Effector memory CD4-positive, alpha-beta T cell (primary cell): ENCODE measurements at places on chromosomes 7 and 10.

DNA sequence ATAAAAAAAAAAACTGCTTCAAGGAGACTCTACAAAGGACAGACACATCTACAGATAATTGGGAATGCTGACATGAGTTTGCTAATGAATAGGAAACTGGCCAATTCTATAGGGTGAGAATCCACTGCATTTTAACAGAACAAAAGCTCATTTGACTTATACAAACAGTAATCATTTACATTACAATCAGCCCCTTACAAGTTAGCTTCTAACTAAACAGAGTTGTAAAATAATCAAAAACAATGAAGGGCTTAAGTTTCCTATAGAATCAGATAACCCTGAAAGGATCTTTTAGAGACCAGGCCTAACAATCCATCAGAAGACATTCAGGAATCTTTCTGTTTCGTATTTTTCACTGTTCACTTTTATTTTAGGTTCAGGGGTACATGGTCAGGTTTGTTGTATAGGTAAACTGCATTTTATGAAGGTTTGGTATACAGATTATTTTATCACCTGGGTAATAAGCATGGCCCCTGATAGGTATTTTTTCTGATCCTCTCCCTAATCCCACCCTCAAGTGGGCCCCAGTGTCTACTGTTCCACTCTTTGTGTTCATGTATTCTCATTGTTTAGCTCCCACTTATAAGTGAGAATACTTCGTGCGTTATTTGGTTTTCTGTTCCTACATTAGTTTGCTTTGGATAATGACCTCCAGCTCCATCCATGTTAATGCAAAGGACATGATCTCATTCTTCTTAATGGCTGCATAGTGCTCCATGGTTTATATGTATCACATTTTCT, 131.3 kb upstream of the NOBOX start:
- DNase-seq, result no peak

DNA sequence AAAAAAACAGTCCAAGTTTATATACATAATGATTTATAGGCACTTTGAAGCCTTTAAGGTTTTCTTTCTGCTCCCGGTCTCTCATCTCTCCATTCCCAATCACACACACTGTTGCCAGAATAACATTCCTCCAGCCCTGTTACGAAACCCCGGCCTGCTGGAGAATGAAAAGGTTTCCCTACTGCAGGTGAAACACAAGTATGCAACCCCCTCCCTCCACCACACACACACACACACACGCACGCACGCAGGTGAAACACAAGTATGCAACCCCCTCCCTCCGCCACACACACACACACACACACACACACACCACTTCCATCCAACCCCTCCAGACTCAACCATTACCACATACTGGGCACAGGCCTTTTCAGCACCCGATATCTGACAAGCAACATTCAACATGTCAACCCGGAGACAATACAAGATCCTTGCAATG, 87.5 kb downstream of the PARD3 start:
- no peak for DNase-seq

DNA sequence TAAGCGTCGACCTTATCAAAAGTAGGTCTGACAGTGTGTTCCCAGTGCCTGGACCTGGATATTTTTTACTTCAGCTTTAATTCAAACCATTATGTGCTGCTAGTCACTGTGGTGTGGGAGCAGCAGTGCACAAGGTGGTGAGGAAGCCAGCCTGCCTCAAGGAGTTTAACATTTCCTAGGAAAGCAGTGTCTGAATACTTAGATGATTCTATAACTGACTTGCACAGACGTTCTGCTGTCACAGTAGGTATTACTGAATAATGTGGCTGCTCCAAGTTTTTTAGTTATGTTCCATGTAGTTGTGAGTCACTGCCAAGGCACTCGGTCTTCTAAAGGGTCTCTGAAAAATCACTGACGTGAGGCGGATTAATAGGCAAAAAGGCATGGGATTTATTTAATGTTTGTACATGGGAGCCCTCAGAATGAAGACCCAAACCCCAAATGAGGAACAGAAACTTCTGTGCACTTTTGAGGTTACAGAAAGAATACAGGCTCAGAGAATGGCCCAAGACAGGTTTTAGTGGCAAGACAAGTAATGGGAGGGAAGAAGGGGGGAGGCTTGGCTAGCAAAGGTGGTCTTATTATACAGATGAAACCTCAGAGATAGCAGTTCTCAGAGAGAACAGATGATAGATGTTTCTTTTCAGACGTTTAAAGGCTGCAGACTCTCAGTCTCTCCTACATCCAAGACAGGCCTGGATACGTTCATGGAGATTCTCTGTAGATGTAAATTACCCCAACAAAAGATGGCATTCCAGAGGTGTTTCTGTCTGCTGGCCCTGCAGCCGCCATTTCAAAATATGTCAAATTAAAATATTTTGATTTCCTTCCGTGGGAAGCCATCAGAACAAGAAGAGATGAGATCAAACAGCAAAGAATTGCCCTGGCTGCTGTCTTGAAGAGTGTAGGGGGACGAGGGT, 209.3 kb downstream of the SDK1 start:
- DNase-seq, result no peak

DNA sequence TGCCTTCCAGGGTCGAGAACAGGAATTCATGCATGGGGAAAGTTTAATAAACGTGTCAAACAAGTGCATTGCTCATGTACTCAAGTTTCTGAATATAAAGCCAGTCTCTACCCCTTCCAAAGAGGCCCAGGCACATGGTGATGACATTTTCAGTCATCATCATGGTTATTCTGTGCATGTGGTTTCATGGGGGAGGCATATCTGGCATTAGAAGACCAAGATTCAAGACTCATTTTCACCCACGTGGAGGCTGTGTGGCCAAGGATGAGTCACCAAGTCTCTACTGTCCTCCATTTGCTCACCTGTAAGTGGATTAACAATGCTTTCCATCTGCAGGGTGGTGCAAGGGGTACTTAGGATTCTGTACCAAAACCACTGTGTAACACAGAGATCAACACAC, 34.0 kb upstream of the CNPY1 start:
- no peak for DNase-seq

DNA sequence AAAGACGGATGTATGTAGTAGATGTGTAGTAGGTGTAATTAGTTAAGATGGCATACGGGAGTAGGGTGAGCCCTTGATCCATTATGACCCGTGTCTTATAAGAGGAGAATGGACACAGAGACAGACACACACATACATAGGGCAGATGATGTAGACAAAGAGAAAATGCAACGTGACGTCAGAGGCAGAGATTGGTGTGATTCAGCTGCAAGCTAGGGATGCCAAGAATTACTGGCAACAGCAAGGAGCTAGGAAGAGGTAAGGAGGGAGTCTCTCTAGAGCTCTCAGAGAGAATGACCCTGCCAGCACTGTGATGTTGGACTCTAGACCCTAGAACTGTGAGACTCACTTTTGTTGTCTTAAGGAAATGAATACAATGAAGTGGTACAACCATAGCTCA, 247.0 kb upstream of the HABP2 start:
- no peak for DNase-seq

GRCh38 chr10:938941-939678, 7.6 kb upstream of the LARP4B start:
- DNase-seq, result no peak

- DNase-seq, result no peak
These were observed 13.2 kb downstream of the HDAC9 start for GRCh38 chr7:18508443-18509427.

DNA sequence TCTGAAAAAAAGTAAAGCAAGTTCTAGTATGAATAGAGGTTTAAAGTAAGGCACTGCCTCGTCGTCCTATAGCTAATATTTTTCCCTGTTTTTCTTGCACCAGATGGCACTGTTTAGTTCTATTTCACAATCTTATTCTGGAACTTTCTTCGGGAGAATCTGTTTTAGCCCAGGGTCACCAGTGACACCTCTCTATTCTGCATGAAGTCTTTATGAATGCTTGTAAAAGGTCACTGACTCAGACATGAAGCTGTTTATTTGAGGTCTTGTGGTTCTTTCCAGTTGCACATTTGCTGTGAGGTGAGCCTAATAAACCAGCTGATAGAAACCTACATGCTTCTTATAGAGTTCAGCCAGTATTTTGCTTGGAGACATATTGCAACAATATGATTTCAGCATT, 444.3 kb downstream of the AUTS2 start:
- DNase-seq, result no peak

GRCh38 chr10:14195433-14195832, 135.3 kb downstream of the FRMD4A start:
- no peak for DNase-seq

DNA sequence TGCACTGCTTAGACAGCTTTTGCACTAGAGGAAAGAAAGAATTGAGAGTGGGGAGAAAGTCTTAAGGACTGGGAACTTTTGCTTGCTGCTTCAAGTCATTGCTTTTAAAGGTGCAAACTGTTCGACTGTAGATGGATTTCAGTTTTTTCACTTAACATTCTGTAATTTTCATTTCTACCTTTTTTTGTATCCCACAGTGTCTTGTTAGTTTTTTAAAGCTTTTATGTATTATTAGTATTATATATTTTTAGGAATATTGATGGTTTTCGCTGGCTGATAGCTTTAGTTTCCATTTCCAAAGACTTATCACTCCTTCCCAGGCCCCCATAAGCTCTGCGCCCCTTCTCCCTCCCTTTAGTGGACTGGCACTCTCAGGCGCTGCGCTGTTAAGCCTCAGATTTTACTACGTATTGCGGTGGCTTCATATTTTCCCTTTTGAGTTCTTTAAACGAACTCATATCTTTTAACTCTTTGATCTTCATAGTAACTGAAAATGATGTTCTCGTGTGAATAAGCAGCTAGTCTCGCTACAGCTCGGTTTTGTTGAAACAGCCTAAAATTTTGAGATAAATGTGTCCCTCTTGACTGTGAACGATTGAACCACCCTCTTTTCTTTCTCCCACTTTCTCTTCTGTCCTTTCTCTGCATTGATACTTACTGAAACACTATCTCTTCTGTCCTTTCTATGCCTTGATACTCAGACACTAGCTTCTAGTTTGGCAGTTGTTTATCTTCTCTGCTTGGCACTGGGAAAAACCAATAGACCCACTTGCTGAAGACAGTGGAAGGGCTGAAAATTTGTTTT, 2.5 kb upstream of the ETV1 start:
- DNase-seq, result no peak

DNA sequence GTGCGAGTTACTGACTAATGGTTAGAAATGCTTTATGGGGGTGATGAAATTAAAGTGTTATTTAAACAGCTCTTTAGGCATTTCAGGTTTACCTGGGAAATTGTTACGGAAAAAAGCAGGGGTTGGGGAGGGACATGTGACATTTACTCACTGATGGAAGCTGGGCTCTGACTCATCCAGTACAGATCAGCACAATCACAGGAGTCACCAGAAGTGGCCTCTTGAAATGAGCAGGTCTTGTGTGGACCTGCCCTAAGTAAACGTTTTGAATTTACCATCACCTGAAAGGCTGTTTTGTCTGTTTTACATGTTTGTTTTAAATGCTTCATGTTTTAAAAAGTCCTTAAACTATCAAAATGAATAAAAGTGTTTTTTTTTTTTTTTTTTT, 2.3 kb downstream of the GLRX3 start:
- DNase-seq, result no peak

DNA sequence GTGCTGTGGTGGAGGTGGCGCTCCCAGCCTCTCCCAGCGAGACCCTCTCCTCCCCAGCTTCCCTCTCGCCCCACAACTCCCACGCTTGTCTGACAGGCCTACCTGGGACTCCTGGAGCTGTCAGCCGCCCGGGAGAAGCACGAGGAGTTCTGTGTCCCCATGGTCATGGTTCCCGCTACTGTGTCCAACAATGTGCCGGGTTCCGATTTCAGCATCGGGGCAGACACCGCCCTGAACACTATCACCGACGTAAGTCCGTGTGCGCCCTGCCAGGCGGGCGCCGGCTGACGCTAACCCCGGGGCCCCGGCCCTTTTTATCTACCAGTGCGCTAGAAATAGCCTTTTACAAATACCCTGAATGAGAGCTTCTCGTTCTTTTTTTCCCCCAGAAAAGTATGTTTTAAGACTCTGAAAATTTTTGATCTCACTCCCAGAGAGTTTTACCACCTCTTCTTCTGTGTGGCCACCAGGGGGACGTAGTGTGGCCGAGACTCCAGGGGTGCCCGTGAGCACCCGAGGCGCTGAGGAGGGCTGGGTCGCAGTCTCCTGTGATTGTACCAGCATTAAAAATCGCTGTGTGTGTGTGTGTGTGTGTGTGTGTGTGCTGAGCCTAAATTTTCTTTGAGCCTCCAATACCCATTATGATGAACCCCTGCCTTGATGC, 52.6 kb downstream of the PFKP start:
- DNase-seq, result no peak

- DNase-seq, result no peak
These were observed 55.5 kb upstream of the LOXL4 start for GRCh38 chr10:98323221-98324164.

DNA sequence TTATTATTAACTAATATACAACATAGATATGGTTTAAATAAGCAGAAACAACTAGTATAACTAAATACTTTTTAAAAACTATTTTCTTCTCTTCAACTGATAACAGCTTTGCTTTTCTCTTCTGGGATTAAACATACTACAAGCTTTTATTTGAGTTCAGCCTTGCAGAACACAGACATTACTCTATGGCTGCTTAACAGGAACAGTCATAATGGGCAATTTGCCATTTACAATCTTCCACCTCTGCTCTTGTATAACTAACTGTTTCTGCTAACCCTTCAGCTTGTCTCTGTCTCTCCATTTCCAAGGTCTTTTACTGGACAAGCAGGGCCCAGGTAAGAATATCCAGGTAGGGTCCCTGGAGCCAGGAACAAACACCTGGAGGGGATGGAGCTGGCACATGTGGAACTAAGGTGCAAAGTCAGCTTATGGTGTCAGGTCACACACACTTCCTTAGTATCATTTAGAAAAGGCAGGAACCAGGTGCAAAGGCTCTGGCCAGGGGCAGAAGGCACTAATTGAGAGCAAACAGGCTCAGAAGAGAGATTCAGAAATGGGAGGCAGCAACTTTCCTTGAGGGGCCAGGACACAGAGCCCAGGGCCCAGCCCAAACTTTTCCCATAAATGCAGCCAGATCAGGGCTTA, 93.1 kb downstream of the STRA8 start:
- no peak for DNase-seq

DNA sequence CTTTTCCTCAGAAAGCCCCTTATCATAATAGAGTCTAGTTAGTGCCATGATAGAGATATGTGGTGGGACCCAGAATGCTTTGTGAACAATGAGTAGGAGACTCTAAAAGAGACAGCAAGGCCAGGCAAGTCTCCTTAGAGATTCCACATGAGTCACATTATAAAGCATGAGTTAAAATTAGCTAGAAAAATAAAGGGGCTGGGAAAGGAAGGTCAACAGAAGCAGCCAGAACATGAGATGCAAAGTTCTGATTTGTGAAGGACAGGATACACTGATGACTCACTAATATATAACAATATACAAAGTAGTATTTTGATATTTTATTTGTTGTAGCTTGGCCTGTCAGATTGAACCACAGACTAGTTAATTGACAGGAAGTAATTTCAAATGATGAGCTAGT, 25.3 kb upstream of the SNX13 start:
- DNase-seq, result no peak

GRCh38 chr10:62818426-62819011, 2.4 kb upstream of the EGR2 start:
- no peak for DNase-seq
